ENCODE measurements at places on chromosomes 2 and 18. TPM values are rescaled to one million over a fixed set of nuclear protein-coding genes. Genes with fewer than 3 reads are reported as not detected.

ALK gene
- 0.19 TPM for total RNA-seq

CDH20 gene
- total RNA-seq: not detected

DNA sequence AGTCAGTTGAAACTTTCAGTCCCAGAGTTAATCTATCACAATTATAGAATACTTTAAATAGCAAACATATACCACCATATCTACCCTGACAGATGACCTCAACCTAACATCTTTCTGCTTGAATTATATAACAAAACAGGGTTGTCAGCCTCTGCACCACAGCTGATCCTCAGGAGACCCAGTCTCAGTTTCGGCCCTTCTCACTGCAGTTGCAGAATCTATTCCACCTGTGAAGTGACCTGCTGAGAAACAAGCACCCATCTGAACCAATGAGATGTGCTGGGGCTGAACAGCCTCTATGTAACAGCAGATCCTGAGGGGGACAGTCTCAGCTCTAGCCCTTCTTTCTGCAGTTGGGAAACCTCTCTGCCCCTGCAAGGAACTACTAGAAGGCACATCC, 567.6 kb downstream of the KCNJ3 start:
- DNase-seq: no peak

QPCT gene
- 5.3 TPM for total RNA-seq
